ENCODE measurements at places on chromosomes 7 and 10.

DNA sequence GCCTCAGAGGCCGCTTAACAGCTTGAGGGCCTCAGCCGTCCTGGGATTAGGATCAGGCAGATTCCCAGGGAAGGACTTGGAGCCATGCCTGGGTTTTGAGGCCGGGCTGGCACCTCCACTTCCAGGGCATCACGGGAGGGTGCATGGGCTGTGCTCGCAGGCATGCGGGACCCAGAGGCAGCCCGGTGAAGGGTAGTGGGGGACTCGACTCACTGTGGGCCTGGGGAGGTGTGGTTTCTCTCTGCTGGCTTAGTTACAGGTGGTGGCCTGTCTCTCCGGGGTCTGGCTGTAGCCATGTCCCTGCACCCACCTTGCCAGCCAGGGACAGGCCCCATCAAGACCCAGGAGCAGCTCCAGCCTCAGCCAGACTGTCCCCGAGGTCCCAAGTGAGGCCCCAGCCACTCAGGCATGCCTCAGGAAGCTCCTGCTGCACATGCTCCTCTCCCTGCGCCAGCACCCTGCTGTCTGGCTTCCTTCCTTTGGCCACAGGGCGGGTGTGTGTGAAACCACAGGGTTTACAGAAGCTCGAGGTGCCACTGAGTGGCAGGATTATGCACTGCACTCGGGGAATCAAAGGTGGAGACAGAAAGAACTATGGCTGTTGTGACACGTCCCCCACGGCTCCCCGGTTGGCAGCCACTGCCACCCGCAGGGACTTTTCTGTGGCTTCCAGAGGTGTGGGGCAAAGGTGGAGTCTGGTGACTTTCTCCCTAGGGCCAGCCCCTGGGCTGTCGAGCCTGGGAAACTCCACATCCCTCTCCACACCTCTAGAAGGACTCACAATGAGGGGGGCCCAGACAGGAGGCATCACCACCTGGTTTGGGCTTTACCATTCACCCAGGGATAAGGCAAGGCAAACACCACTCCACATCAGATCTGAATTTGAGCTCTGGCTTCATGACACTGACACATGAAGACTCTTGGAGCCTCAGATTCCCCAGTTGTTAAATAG lies 19.7 kb downstream of the GOLGA7B start:
- DNase-seq: peak; percentile 88

DNA sequence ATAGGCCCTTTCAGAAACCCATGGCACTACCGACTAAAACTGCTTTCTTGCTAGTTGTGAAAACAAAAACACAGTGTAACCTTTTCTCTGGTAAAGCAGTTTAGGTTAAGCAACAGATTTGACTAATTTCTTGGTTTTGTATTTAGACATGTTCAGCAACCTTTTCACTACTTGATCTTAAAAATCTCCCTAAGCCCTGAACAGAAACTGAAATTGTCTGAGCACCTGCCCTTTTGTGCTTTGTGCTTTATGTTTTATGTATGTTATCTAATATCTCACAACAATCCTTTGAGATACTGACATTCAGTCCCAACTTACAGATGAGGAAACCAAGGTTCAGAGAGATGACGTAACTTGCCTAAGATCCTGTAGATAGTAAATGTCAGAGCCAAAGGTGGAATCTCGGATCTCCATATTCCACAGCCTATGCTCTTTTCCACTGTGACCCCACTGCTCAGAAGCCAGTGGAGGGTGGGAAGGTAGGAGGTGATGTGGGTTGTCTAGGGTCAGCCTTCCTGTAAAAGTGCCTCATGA lies 146.6 kb downstream of the LCOR start:
- no peak for DNase-seq

GRCh38 chr10:12796401-12797160 lies 204.9 kb downstream of the CCDC3 start:
- DNase-seq: no peak

- no peak for DNase-seq
These were observed 70.2 kb upstream of the ANK3 start for GRCh38 chr10:60459701-60460457.

DNA sequence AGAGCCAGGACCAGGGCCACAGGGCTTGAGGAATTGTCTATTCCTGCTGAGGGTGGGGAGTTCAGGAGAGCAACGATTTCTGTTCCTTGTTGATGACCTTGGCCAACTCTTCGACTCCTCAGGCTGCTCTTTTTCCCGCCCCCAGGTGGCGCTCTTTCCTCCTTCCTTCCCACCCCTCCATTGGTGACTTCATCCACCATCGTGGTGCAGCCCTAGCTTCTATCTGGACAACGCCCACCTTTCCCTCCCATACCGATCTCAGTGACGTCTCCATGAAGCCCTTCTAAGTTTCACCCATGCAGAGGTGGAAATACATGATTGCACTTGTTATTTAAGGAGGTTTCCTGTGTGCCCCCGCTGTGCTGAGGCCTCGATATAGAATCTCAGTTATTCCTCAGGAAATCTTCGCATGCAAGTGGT lies 22.1 kb upstream of the CARD11 start:
- DNase-seq: no peak

- peak; percentile 57 for DNase-seq
These were observed 717.2 kb downstream of the TNS3 start for GRCh38 chr7:46864716-46865115.

GRCh38 chr7:83161899-83162401 lies 734 bp downstream of the PCLO start:
- DNase-seq: no peak

- peak; percentile 39 for DNase-seq
These were observed 6.9 kb upstream of the GOLGA7B start for GRCh38 chr10:97842656-97843280.

DNA sequence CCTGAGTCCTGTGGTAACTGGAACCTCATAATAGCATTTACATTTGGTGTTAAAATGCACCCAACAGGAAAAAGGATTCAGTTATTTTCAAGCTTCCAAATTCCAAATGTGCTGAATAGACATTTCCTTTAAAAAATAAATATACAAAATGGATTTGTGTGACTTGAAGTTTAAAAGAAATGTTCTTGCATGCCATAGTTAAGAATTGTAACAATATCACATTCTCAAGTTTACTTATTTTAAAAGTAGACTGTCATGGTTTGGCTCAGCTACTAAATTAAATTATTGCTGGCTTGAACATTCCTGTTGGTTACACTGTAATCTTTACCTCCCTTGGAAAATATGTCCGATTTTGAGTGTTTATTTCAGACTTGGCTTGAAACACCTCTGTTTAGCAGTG lies 31.5 kb downstream of the BICC1 start:
- DNase-seq: no peak

- DNase-seq: peak; percentile 70
These were observed 208.1 kb downstream of the TCF7L2 start for GRCh38 chr10:113158183-113158582.

DNA sequence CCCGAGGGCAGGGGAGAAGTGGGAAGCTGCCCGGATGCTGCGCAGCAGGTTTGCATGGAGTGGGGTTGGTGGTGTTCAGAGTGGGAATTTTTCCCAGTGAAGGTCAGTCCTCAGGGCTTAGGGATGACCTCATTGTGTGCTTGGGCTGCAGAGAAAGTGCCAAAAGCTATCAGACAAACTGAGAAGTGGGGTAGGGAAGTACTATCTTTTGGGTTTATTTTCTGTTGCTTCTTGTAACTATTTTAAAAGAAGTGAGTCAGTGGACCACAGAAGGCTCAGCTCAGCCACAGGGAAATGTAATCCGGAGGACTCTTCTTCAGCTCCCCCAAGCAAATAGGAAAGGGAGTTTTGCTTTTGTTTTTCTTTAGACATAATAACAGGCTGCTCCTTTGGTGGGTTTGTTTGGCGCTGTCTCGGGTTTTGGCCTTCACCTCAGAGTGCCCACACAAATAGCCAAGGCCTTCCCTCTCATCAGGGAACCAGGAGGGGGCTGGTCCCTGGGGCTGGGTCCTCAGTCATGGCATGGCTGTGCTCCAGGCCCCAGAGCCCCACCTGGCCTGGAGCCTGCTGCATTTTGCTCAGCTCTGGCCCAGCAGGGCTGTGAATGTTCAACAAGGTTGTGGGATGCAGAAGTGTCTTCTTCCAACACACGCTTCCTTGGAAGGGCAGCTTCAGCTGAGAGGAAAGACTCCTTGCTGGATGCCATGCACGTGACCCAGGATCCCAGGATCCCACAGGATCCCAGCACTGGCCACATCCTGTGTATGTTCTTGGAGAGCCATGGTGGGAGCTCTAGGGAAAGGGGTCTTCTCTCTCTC lies 5.4 kb upstream of the FAM170B start:
- peak; percentile 95 for DNase-seq

DNA sequence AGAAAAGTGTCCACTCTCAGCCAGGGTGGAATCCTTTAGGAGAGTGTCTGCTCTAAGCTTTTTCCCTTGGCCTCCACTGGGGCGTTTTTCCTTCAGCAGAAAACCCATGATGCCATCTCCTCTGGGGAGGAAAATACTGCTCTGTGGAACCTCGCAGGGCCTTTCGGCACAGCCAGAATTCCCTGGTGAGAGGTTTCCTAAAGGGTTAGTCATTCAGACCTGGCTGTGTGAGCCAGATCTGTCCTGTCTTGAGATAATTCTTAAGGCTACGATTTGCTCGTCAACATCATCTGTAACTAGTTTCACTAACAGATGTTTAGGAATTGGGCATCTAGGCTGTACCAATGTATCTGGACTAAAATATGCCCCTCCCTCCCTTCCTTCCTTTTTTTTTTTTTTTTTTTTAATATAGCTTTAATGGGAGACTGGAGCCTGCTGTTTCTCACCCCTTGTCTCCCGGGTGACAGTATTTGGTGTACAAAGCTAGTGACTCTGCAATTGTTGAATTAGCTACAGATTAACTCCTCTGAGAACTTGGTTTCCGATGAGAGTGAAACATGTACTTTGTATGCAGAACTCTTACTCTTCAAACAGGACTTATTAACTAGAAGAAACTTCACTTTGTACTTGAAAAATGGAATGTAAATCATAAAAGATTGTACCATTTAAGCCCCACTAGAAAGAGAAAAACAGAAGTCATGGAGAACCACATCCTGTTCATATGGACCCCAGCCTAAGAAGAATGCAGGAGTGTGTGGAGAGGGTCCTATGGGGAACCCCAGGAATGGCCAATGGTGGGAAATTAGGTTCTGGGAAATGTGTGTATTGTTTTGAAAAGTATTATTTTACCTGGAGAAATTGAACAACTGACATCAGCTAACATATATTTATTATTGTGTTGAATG lies 230.9 kb downstream of the CAMK1D start:
- DNase-seq: no peak

DNA sequence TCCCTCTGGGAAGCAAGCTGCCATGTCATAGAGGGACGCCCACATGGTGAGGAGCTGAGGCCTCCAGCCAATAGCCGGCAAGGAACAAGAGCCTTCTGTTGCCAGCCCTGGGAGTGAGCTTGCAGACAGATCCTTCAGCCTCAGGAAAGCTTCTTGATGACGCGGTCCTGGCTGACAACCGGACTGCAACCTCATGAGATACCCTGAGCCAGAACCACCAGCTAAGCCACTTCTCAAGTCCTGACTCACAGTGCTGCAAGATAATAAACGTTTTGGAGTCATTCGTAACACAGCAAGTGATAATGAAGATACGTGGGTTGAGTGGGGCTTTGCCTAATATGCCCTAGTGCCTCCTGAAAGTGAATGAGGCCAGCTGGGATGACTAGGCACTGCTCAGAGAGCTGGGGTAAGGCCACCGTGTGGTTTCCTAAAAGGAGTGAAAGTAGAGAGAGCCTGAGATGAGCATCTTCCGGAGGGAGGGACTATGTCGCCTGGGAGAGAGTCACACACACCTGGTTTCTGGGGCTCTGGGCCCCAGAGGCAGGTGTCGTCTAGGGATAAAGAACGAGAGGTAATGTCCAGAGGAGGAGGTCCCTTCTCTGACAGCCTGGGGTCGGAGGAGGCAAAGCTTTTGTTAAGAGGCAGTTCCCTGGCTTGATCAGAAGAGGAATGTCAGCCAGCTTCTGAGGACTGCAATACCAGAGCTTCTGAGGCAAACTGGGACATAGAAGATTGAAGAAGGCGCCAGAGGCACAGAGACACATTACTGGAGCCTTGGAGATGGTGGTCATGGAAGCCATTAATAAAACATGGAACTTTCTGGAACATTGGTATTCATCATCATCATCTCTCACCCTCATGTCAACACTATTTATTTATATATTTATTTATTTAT lies 53.6 kb downstream of the PYROXD2 start:
- DNase-seq: peak; percentile 98

- DNase-seq: peak; percentile 12
These were observed 53.8 kb downstream of the PDGFA start for GRCh38 chr7:465710-466400.

DNA sequence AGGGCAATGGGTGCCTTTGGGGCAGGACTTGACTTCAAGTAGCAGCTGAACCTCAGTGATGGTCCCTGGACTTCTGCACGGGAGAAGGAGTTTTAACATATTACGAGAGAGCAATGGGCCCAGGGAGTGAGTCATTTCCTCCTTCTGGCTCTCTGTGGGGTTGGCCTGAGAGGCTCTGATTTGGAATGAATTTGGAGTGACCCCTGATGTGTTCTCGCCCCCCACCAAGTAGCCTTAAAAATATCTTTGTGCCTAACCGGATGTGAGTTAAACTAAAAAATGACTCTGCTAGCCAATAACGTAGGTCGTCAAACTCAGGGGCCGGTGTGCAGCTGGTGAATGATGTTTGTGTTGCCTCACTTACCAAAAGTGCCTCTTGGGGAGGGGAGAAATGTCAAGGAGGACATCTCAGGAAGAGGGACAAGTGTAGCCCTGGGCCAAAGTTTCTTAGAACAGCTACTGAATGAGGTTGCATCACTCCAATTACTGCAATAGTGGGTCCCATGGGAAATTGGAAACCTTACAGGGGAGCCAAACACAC lies 656.6 kb downstream of the INHBA start:
- DNase-seq: peak; percentile 94

DNA sequence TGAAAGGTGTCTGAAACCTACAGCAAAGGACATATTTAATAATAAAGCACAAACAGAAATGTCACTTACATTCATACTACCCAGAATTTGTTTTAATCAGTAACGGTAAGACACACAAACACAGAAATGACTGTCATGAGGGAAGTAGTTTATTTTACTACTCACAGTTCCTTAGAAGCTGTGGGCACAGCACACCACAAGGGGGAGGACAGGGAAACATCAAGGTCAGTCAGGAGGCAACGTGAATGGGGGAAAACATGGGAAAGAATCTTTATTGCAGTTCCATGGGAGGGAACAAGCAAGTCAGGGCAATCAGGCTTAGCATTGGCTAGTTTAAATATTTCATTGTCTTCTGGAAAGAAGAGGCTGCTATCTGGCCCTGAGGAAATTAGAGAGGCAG lies 123.8 kb upstream of the PDSS1 start:
- peak; percentile 28 for DNase-seq

GRCh38 chr10:48535416-48536155 lies 69.3 kb downstream of the ARHGAP22 start:
- no peak for DNase-seq

GRCh38 chr7:22944022-22944421 lies 69.9 kb downstream of the HYCC1 start:
- DNase-seq: peak; percentile 93

GRCh38 chr10:5895804-5896203 lies 5.8 kb downstream of the FBH1 start:
- DNase-seq: no peak

- no peak for DNase-seq
These were observed 24.0 kb upstream of the NPS start for GRCh38 chr10:127524908-127525665.

DNA sequence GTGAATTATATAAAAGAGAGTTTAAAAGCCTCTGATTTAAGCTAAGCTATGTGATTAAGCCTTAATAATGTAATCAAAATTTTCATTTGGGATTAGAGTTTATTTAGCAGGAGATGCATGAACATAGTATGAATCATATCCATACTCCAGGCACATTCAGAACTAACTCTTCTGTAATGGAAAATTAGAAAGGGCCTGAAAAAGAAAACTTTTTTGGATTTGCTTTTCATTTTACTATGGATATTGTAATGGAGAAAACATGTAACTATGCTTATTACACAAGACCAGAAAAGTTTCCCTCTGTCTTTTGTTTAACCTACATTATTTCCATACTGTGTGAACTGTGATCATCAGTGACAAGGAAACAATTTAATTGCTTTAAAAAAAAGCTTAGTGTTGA lies 22.0 kb downstream of the TES start:
- DNase-seq: peak; percentile 44

All from EH (cell line).